ENCODE measurements at places on chromosomes 16 and 17. TPM values are rescaled to one million over a fixed set of nuclear protein-coding genes. Genes with fewer than 3 reads are reported as not detected.

- H3K4me3 ChIP-seq: no peak overlapping the region
- no peaks in the 10 kb centered on the region for H3K36me3 ChIP-seq
- no peak overlapping the region for H3K27ac ChIP-seq
- no peaks in the 10 kb centered on the region for H3K27me3 ChIP-seq
Observed at GRCh38 chr17:74307984-74308773, 17.8 kb upstream of the KIF19 start.

GRCh38 chr17:79215631-79216030 is 141.0 kb downstream of the ENGASE start:
- peaks cover 81% of the 10 kb centered on the region for H3K27me3 ChIP-seq
- H3K27ac ChIP-seq: no peak overlapping the region
- no peak overlapping the region for H3K4me3 ChIP-seq
- H3K4me1 ChIP-seq: peaks cover 12% of the 10 kb centered on the region

DNA sequence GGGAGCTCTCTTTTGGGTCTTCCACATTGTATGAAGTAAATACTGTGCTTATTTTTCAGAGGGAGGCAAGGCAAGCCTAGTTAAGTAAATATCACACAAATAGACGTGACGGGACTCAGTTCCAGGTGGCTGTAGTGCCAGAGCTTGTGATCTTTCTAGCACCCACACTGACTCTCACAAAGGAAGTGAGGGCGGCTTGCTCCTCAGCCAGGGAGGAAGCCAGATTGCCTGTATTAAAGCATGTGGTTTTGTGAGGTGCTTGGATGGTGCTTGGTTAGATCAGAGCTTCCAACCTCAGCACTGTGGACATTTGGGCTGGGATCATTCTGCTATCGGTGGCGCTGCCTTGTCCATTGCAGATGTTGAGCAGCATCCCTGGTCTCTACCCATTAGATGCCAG is 80.1 kb downstream of the VAT1L start:
- DNase-seq: no peak
- peaks cover 6% of the 10 kb centered on the region for H3K4me1 ChIP-seq
- peaks cover 21% of the 10 kb centered on the region for H3K27me3 ChIP-seq
- no peaks in the 10 kb centered on the region for H3K36me3 ChIP-seq
- H3K4me3 ChIP-seq: no peak overlapping the region

Gene TBC1D3L
- total RNA-seq: 0.16 TPM

- no peak overlapping the region for H3K27ac ChIP-seq
- H3K4me3 ChIP-seq: no peak overlapping the region
- H3K27me3 ChIP-seq: no peaks in the 10 kb centered on the region
Observed at GRCh38 chr16:88798772-88799455, 4.7 kb upstream of the CDT1 start.

DNA sequence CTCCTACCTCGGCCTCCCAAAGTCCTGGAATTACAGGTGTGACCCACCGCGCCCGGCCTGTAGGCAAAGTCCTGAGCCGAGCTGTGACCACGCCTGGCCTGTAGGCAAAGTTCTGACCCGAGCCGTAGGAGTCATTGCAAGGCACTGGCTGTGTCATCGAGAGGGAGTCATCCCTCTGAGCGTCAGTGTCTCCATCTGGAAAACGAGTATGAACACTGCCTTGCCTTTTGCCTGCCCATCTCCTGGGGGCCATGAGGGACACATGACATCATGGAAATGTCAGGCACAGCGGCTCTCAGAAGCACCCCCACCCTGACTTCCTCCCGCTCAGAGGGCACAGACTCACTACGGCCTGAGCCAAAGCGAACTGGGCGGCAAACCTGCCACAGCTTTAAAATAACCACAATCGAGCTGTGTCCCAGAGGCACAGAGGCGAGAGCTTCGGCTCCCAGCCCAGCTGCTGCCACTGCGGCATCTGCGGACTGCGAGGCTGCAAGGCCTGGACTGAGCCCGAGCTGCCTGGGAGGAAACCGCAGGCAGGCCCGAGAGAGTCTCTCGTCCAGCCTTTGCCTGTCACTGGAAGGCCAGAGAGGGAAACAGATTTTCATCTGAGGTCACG is 50.8 kb downstream of the RPH3AL start:
- peaks cover 2% of the 10 kb centered on the region for H3K4me1 ChIP-seq
- no peak overlapping the region for H3K27ac ChIP-seq
- no peaks in the 10 kb centered on the region for H3K36me3 ChIP-seq

GRCh38 chr17:40311575-40311974 is 2.6 kb downstream of the RARA start:
- no peaks in the 10 kb centered on the region for H3K27me3 ChIP-seq
- H3K27ac ChIP-seq: peak overlapping the region; percentile 71
- no peak for DNase-seq
- no peaks in the 10 kb centered on the region for H3K36me3 ChIP-seq

Gene GSDMA
- 0.26 TPM for total RNA-seq

DNA sequence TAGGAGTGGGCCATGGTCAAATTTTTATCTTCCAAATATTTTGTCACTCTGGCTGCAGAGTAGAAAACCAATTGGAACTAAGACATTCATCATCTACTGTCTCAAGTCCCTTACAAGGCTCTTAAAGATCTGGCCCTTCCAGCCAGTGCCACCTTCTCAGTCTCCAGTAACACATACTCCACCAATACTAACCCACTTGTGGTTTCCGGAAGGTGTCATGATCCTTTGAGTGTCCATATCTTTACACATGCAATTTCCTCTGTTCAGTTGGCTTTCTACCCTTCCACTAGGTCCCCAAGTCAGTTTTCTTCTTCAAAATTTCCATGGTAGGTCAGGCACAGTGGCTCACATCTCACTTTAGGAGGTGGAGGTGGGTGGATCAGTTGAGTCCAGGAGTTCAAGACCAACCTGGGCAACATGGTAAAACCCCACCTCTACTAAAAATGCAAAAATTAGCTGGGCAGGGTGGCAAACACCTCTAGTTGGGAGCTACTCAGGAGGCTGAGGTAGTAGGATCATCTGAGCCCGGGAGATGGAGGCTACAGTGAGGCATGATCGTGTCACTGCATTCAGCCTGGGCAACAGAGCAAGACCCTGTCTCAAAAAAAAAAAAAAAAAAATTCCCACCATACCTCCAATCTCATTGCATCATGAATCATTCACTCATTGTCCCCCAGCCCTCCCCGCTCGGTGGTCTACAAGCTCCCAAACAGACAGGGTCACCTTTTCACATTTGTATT is 6.0 kb upstream of the GRB2 start:
- no peak overlapping the region for H3K27ac ChIP-seq
- H3K36me3 ChIP-seq: no peaks in the 10 kb centered on the region
- peaks cover 11% of the 10 kb centered on the region for H3K27me3 ChIP-seq
- H3K4me1 ChIP-seq: peaks cover 23% of the 10 kb centered on the region
- DNase-seq: no peak

Gene SGCA
- not detected for total RNA-seq

GRCh38 chr17:63596856-63597586 is 3.7 kb upstream of the TACO1 start:
- H3K36me3 ChIP-seq: peaks cover 2% of the 10 kb centered on the region
- peak overlapping the region; percentile 53 for H3K4me3 ChIP-seq
- H3K27ac ChIP-seq: peak overlapping the region; percentile 63
- H3K27me3 ChIP-seq: no peaks in the 10 kb centered on the region

- H3K36me3 ChIP-seq: peaks cover 2% of the 10 kb centered on the region
- H3K4me3 ChIP-seq: no peak overlapping the region
- peak overlapping the region; percentile 11 for H3K27ac ChIP-seq
- no peaks in the 10 kb centered on the region for H3K27me3 ChIP-seq
- DNase-seq: no peak
Observed at GRCh38 chr16:23902748-23903414, 67.1 kb downstream of the PRKCB start.

- peaks cover 10% of the 10 kb centered on the region for H3K27me3 ChIP-seq
- peak; percentile 41 for DNase-seq
- peaks cover 4% of the 10 kb centered on the region for H3K36me3 ChIP-seq
- H3K4me1 ChIP-seq: peaks cover 35% of the 10 kb centered on the region
- peak overlapping the region; percentile 99 for H3K27ac ChIP-seq
- peak overlapping the region; percentile 99 for H3K4me3 ChIP-seq
Observed at GRCh38 chr17:38867179-38867967, 2.5 kb upstream of the LASP1 start.

Gene CACNG4
- not detected for total RNA-seq

Gene ARHGDIG
- total RNA-seq: not detected
